ENCODE measurements at places on chromosomes 4 and X. TPM values are rescaled to one million over a fixed set of nuclear protein-coding genes. Genes with fewer than 3 reads are reported as not detected.

The IL3RA gene
- not detected for total RNA-seq

The FOXR2 gene
- total RNA-seq, result not detected

DNA sequence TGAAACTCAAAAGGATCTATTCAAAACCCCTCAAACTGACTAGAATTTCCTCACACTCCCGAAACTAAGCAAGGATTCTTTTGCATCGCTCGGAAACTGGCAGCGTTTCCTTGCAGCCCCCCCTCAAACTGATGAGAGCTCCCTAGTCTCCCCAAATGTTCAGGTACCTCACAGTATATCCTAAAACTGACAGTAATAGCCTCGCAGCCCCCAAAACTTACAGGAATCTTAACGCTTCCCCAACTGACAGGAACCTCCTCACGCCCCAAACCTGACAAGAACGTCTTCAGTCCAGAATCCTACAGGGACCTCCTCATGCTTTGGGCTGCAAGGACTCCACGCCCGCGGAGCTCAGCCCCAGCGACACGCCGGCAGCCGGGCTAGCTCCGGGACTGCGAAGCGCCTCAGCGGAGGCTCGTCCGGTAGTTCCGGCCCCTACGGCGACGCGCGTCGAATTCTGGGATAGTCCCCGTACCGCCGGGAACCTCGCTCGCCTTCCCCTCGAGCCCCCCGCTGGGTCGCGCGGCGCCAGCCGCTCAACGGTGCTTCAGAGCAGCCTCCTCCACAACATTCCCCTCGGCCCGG, 640 bp downstream of the PHF8 start:
- DNase-seq, result peak; percentile 10

- DNase-seq, result no peak
Measured at GRCh38 chr4:48470137-48470536, 13.0 kb upstream of the SLC10A4 start.

DNA sequence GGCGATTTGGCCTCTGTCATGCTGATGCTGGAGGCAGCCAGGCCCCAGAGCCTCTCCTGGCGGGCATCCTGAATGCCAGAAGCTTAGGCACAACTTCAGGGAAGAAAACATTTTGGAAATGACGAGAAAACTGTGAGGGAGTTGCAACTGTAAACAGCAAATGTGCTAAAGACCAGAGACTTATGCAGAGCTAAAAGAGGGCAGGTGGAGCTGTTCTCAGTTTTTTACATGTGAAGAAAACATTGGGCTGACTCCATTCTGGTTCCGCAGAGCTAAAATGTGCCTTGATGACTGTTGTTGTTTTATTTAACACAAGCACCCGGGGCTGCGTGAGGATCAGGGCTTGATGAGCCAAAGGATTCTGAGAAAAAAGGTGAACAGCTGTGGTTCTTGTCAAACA, 10.8 kb upstream of the ARX start:
- no peak for DNase-seq

GRCh38 chrX:41334363-41335197, 618 bp downstream of the DDX3X start:
- DNase-seq, result peak; percentile 58

GRCh38 chr4:8594097-8595038, 1.8 kb downstream of the CPZ start:
- DNase-seq, result peak; percentile 76

DNA sequence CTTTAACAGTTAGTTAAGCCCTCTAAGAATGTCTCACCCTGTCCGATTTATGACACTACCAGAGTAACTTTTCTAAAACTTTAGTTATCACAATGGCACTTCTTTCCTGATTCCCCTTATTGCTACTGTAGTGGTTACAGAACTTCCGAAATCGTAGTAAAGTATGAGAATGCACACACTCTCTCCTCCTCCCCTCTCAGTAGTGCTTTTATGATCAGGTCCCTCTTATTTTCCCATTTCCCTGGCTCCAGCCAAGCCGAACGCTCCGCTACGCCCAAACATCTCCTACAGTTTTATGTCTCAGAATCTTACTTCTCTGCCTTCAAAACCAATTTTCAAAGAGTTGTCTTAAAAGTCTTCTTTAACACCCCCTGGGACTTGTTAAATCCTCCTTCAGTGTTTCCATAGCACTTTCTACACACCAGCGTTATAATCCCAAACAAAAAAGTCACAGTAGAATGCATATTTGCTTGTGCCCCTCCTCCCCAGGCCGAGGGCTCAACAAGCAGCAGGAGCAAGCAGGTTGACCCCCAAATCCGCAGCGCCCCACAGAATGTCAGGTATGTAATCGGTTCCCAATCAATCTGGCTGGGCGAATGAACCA, 671 bp downstream of the HPF1 start:
- no peak for DNase-seq

DNA sequence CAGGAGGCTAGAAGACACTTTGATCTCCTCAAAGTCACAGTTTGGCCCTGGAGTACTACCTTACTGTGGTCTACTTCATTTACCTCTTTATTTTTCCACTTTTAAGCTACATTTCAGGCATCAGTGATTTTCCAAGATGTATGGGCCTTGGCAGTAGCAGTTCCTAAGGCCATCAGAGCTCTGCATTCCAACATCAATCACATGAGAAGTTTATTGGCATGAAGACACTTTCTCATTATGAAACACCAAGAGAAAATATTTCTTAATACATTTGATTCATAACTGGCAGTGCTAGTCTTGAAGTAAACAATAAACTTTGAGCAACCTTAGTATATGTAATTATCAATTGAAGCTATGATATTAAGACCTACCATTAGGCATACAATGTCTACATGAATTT, 178.1 kb downstream of the IL15 start:
- DNase-seq, result no peak

DNA sequence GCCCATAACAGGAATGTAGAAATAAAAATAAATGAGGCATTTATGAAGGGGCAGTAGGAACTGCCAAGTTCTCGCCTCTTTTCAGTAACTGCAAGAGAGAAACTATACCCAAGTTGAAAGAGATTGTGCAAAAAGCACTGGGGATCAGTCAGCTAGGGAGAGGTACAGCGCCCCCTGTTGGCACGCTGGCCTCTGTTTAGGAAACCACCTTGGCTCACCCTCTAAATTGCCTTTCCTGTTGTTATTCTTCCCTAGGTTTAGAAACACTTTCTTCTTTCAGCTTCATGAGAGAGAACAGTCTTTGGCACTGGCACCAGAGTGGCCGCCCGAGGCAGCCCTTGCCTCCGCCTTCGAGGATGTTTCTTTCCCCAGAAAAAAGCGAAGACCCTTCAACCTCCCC, 348.5 kb downstream of the MID1IP1 start:
- peak; percentile 24 for DNase-seq

All from LHCN-M2 (cell line).